ENCODE measurements at places on chromosomes 7 and 10.

GRCh38 chr10:45592926-45593325 lies 79.6 kb downstream of the ZFAND4 start:
- no peak for DNase-seq

GRCh38 chr10:117541909-117542705 lies 439 bp upstream of the EMX2 start:
- no peak for DNase-seq

- DNase-seq, result no peak
These were observed 762.4 kb downstream of the GRID1 start for GRCh38 chr10:85604136-85604725.

- DNase-seq, result no peak
These were observed 96.4 kb downstream of the CARD11 start for GRCh38 chr7:2947058-2947780.

DNA sequence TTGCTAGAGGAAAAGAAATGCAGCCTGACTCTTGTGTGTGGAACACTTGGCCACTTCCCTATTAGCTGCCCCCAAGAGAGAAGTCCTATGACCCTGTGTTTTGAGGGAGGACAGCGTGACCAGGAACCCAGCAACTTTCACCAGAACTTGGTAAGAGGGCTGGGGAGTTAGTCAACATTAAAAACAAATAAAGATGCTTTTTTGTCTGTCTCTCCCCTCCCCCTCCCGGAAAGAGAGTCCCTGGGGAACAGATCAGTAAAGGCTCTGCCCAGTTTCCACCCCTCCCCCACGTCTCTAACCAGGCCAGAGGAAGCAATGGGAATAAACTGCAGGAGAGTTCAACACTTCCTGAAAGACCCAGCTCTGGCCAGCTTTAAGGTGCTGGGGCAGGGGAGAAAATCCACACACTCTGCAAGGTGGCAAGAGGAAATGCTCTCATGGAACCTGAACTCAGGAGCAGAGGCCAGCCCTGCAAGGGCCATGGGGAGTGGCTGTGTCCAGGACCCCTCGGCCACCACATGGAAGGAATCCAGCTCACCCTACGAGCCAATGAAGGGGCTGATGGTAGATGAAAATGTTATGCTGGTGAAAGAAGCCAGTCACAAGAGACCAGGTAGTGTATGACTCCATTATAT lies 21.5 kb downstream of the SH3PXD2A start:
- DNase-seq, result no peak

GRCh38 chr10:3902054-3902808 lies 117.2 kb upstream of the KLF6 start:
- DNase-seq, result peak; percentile 34

DNA sequence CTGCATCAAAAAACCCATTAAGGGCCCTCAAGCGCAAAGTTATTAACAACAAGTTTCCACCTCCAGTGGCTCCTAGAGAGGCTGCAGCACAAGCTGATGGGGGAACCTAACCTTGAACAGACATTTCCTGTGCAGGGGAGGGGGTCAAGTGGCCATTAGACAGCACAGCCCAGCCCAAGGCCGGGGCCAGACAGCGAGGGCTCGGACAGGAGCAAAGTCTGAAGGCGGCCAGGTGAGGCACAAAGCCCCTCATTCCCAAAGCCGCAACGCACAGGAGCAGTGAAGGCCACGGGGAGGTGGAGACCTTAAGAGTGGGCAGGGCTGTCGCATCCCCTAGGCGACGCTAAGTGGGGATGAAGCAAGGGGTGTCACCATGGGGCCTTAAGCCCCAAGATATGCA lies 73.2 kb upstream of the ZNF746 start:
- DNase-seq, result no peak

DNA sequence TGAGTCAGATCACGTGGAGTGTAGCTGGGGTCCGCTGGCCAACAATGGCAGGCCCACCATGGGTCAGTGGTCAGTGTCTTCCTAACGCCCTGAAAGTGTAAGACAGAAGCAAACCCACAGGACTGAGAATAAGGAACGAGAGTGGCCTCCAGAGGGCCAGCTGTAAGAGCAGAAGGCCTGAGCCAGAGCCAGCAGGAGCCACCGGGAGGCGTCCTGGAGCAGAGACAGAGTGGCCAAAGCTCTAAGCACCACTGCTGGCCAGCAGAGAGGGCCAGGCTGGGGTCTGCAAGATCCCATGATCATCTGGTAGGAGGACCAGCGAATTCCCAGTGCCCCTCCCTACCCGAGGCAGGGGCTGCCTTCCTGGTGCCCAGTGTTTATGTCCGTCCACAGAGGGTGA lies 9.2 kb downstream of the CCDC201 start:
- no peak for DNase-seq

DNA sequence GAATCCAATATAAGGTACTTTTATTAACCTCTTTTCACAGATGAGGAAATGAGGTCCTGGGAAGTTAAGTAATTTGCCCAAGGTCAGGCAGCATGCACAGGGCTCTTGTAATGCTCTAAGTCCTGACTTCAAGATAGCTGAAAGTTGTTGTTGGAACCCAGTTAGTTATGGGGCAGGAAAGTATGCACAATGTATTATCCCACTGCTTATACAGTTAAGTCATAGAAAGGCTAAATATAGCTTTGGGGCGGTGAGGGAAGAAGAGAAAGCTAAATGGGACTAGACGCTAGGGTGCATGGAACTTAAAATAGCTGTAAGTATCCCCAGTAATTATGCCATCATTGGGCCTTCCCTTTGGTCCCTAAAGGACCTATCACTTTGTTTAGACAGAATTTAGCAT lies 9.2 kb downstream of the GLCCI1 start:
- DNase-seq, result no peak

DNA sequence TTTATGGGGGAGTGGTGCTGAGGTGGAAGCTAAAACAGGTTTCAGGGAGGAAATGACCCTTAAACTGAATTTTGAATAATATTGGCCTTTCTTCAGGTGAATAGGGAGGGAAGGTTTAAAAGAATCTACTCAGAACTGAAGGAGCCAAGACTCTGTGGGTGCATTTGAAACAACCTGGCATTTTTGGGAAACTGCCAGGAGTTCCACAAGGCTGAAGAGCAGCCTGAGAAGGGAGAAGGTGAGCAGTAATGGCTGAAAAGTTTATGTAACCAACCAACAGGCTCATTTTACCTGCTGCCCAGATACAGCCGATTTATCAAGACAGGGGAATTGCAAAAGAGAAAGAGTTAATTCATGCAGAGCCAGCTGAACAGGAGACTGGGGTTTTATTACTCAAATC lies 4.0 kb upstream of the PANK1 start:
- DNase-seq, result no peak

DNA sequence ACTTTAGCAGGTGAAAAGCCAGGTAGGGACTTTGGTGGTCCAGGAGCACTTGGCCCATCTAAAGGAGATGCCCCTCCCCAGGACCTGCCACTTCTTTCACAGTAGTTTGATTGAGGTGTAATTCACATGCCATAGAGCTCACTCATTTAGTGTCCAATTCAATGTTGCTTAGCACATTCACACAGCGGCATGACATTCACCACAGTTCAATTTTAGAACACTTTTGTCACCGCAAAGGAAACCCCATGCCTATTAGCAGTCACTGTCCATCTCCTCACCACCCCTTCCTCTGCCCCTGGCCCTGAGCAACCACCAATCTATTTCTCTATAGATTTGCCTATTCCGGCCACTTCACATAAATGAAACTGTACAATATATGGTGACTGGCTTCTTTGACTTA lies 211.6 kb upstream of the ZMIZ1 start:
- no peak for DNase-seq

GRCh38 chr10:33335801-33336581 lies 1.5 kb upstream of the NRP1 start:
- DNase-seq, result no peak

DNA sequence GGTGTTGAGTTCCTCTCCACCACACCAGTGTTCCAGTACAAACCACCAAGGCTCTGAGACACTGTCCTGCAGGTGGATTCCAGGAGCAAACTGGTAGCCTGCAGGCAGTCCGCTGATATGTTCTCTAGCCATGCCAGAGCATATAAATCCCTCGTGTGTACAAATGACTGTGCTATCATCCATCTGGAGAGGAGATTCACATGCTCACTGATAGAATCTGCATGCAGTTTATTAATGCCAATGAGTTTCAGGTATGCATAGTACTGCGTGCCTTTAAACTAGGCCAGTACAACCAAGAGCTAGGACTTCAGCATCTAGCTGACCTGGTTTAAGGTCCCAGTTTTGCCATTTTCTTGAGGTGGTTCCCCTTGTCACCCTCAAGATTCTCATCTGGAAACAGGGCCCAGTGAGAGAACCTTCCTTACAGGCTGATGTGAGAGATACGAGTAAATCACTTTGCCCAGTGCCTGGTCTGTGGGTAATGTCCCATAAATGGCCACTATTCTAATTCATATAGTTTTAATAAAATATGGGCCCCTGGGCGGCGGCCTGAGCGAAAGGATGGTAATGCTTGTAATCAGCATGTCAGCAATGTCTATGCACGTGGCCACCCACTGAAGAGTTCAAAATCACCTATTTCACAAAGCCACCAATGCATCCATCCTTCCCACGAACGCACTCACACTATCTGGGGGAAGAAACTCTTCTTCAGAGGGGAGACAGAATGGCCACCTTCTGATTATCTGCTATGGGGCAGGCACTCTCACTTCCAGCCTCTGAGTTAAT lies 268.0 kb upstream of the ZMIZ1 start:
- no peak for DNase-seq

GRCh38 chr7:140889645-140890044 lies 35.1 kb downstream of the BRAF start:
- no peak for DNase-seq

DNA sequence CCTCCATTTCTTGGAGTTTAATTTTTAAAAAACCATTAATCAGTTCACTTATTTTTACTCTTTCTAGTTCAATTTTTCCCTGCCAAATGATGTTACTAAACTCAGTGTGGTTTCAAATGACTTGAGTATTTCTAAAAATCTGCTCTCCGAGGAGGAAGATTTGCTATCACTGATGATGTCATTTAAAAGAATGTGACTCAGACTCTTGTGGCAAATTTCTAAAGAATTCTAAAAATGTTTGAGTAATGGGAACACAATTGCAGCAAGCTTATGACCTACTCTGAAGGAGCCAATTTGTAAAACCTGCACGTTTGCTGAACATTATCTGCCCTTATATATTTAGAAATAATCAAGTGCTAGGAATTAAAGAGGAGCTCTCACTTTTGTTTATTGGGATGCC lies 88.6 kb downstream of the SPAG6 start:
- no peak for DNase-seq

GRCh38 chr10:124092250-124092859 lies 1.0 kb downstream of the CHST15 start:
- DNase-seq, result no peak

- no peak for DNase-seq
These were observed 104.7 kb downstream of the NPSR1 start for GRCh38 chr7:34762764-34763163.

DNA sequence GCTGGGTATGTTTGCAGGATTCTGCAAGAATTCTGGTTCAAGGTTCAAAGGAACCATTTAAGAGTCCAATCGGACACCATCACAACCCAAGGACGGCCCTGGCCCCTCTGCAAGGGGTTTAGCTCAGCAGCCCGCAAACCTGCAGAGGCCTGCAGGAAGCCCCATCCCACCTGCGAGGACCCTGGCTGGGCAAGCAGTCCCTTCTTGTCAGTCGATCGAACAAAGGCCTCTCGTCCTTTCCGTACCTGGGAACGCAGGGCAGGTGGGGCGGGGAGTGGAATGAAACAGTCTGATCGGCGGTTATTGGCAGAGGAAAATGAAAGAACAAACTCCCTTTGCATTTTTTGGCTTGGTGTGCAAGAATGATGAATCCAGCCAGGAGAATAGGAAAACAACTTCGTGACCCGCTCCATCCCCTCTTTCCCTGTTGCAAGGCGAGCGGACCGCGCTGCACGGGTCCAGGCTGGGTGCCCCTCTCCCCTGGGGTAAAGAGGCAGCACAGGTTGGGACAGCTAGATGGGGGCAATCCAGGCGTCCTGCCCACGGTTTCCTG lies 73.7 kb downstream of the INSIG1 start:
- DNase-seq, result no peak

DNA sequence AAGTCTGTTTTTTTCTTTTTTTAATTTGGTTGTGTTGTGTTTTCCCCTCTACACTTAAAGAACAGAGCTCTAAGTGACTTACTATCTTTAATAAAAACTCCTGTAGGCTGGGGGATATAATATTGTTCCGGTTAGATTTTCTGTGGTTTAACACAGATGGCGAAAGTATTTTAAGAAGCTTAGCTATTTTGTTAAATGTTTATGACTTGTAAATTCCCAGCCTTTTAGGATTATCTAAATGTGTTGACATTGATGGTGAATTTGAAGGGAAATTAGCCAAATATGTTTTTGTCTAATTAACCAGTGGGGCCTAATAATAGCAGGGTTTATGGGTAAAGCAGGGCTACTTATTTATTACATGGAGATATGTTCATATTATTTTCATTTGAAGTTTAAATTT lies 538.5 kb downstream of the INHBA start:
- no peak for DNase-seq

GRCh38 chr10:93541402-93542357 lies 24.8 kb upstream of the FFAR4 start:
- DNase-seq, result no peak

- no peak for DNase-seq
These were observed 27.4 kb downstream of the LAMB4 start for GRCh38 chr7:108102671-108103312.

GRCh38 chr10:3749011-3749410 lies 36.0 kb downstream of the KLF6 start:
- no peak for DNase-seq

DNA sequence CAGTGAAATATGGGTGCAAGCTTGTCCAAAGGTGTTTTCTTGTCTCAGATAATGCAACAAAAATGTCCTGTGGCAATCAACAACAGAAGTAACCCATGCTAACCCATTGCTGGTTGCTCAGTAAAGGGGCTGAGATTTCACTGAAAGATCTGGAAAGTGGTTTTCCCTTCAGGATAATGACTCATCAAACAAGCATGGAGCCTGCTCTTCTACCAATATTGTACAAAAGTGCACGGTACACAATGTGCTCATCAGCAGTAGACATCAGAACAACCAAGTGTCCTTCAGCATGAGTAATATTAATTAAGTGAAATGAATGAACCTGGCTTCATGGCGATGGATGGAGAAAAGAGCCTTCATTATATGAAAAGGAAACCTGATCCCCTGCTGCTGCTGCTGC lies 287.1 kb upstream of the NEBL start:
- DNase-seq, result no peak

DNA sequence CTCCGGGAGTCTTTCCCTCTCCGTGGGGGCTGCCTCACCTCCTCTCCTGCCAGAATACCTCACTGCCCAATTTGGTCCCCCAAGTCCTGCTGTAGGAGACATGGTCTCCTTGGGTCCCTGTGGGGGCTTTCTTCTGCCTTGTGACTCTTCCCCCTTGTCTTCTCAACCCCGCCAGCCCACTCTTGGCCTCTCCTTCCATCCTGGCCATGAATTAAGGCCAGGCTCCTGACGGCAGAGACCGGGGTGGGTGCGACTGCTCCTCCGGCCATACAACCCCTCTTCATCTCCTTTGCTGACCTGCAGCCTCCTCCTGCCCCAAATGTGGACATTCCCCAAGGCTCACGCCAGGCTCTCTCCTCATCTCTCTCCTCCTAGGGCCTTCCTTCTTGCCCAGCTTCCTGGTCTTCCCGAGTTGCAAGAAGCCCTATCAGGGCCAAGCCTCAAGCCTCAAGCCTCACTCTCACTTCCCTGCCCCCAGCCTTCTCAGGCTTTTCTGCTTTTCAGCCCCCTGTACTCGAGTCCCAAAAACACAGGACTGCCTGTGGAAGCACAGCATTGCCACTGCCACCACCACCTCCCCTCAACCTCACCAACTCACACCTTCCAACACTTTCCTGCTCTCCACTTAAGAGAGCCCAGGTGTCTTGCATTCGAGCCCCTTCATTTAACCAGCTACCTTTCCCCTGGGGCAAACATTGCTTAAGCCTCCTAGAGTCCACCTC lies 1.3 kb downstream of the PNLIPRP2 start:
- no peak for DNase-seq
